ENCODE measurements at places on chromosomes 4 and X.

- no peak for DNase-seq
Measured at GRCh38 chr4:21474195-21474594, 474.4 kb downstream of the KCNIP4 start.

DNA sequence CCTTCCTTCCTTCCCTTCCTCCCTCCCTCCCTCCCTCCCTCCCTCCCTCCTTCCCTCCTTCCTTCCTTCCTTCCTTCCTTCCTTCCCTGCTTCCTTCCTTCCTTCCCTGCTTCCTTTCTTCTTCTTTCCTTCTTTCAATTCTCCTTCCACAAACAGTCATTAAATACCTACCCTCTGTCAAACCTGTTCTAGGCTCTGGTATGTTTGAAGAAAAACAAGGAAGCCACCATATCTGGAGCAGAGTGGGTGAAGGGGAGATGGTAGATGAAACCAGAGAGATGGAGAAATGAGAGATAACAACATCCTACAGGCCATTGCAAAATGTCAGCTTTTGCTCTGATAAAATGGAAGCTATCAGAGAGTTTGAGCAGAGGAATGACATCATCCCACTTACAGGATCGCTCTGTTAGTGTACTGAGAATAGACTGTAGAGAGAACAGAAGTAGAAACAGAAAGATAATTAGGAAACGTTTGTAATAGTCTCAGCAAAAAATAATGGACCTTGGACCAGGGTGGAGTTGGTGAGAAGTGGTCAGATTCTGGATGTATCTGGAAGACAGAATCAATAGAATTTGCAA is 334.0 kb downstream of the STIM2 start:
- no peak for DNase-seq

DNA sequence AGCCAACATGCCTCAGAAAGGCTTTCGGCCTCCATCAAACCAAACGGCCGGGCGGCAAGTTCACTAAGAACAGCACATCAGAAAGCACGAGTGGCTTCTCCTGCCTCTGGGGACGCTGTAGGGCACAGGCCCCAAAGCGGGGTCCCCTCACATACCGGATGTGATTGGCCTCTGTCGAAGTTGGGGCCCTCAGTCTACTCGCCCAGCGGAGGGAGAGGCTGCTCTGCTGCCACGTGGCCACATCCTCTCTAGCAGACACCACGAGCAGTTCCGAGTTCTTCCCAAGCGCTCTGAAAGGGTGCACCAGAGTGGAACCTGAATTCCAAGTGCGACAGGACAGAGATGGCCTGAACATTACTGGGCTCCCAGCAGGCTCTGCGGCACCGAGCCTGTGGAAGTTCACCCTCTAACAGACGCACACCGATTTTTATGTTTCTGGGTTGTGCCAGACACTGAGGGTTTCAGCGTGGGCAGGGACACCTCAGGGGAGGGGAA is 21.1 kb downstream of the NOP14 start:
- no peak for DNase-seq

DNA sequence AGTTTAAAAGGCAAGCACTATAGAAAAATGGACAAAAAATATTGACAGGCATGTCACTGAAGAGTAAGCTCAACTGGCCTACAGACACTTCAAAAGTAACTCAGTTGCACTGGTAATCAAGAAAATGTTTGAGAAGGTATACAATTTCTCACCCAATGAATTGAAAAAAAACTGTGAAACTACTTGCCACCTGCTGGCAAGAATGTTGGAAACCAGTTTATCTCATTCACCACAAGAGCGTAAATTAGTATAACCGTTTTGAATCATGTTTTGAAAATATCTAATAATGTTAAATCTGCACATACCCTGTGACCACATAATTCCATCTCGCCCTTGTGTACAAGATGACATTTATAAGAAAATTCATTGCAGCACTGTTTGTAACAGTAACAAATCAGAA is 31.7 kb downstream of the TXK start:
- no peak for DNase-seq

DNA sequence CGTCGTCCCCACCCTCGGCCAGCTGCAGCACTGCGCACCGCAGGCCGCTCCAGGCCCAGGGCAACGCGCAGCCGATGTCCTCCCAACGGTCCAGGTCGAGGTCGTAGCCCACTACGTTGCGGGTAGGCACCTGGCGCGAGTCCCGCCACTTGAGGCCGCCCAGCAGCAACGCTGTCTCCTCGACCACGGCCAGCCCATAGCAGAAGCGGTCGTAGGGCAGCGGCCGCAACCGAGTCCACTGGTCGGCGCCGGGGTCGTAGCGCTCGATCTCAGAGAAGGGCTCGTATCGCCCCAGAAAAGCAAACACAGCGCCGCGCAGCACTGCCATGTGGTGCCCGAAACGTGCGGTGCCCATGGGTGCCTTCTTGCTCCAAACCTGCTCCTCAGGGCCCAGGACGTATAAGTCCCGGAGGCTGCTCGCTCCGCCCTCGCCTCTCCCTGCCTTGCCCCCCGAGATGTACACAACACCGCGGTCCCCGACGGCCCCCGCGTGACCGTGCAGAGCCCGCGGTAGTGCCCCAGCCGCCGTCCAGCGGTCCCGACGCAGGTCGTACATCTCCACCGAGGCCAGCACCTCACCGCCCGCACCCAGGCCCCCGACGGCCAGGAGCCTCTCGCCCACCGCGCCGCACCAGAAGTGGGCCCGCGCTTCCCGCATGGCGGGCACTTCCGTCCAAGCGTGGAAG is 2.1 kb downstream of the KLHL34 start:
- peak; percentile 8 for DNase-seq

DNA sequence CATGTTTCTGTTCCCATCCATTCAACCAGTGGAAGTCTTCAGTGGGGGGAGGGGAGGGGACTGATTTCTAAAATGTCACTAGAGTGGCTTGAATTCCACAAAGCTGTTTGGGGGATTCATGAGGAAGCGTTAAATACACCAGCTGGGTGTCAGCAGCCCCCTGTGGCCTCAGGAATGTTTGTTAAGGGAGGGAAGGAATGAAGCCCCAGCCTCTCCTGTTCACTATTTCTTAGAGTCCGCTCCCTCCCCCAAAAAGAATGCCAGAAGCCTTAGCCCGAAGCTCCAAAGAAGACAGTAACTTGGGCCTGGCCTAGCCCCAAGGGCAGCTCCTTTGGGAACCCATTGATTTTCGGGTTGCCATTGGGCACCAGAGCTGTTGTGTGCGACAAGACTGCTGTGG is 3.3 kb downstream of the SHROOM2 start:
- no peak for DNase-seq

DNA sequence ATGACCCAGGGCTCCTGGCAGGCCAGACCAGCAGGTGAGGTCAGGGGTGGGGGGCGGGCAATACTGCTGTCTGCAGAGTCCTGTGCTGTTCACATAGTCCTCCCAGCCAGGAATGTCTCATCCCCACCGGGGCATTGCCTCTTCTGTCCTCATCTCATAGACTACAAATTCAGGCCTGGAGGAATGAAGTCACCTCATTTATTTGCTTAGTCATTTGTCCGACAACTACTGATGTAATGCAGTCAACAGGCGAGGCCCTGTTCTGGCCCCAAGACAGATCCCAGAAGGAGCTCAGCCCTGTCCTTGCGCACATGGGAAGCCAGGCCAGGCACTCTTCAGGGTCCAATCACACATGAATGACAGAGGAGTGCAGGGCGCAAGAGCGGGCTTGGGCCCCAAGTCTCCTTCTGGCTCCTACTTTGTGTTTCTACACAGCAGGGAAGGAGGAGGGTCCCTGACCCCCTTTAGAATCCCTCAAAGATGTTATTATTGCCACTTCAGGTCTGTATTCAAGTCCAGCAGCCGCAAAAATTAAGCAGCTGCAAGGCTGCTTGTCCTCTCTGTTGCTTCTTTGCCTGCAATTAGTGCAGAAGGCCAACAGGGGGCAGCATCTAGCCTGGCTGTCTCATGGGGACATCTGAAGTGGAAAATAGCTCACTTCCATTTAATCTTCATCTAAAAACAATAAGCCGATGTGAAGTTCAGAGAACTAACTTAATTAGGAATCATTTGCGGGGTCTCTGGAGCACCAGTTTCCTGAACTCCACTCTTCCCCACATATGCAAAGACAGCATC is 15.2 kb upstream of the HMX1 start:
- no peak for DNase-seq

DNA sequence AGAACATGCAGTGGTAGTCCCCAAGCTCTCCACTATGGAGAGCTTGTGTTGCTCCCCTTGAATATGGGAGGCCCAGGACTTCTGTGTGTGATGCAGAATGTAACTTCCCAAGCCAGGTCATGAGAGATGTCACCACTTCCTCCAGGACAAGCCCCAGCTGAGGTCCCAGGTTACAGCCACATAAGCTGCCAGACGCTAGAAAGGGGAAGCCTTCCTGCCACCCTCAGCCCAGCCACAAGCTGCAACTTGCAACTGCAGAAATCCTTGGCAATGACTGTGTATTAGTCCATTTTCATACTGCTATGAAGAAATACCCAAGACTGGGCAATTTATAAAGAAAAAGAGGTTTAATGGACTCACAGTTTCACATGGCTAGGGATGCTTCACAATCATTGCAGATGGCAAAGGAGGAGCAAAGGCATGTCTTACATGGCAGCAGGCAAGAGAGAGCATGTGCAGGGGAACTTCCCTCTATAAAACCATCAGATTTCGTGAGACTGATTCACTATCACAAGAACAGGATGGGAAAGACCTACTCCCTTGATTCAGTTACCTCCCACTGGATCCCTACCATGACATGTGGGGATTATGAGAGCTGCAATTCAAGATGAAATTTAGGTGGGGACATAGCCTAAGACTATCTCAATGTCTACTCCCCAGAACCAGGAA is 91.5 kb upstream of the DHX15 start:
- DNase-seq, result no peak

GRCh38 chr4:94462572-94462971 is 10.8 kb downstream of the PDLIM5 start:
- DNase-seq, result no peak

GRCh38 chrX:84717343-84717742 is 215.1 kb upstream of the HDX start:
- no peak for DNase-seq

GRCh38 chr4:147823130-147823529 is 91.2 kb downstream of the ARHGAP10 start:
- no peak for DNase-seq

- DNase-seq, result no peak
Measured at GRCh38 chrX:73577361-73577760, 14.4 kb downstream of the CHIC1 start.

- DNase-seq, result no peak
Measured at GRCh38 chrX:40015693-40016092, 82.1 kb downstream of the BCOR start.

DNA sequence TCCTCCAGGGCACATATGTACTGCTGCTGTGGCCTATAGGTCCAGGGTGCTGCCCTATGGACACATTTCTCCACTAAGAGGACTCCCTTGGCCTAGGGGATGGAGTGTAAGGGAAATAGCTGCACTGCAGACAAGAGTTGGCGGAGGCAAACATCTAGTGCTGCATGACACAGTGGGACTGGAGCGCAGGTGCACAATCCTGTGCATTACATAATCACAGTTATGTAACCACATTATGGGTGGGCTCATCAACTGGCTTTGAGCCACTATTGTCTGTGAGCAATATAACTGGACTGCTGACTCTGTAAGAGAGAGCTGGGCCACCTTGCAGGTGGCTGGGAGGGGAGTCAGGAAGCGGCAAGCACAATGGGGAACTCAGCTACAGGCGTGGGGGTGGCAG is 3.2 kb upstream of the TIGD2 start:
- no peak for DNase-seq

DNA sequence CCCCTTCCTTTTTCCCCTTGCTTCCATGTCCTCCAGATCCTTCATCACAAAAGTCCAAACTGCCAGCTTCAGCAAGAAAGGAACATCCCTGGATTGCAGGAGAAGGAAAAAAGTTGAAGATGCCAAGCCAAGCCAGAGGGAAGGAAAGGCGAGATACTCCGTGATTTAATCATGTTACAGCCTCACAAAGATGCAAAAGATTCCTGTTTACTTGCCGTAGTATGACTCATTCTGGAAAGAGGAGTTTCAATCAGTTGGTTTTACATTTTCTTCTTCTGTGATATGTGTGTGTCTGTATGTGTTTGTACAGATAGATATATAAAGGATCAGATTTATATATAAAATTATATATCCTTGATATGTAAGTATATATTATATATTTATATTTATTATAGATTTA is 69.3 kb downstream of the BTC start:
- no peak for DNase-seq

- DNase-seq, result no peak
Measured at GRCh38 chr4:48914311-48914710, 7.7 kb upstream of the OCIAD2 start.

- no peak for DNase-seq
Measured at GRCh38 chr4:139721789-139722188, 56.2 kb downstream of the MGST2 start.

- DNase-seq, result no peak
Measured at GRCh38 chr4:78770091-78770642, 6.0 kb upstream of the BMP2K start.

- peak; percentile 25 for DNase-seq
Measured at GRCh38 chr4:153156263-153156662, 48.0 kb upstream of the TRIM2 start.

- no peak for DNase-seq
Measured at GRCh38 chr4:133596459-133596858, 447.4 kb downstream of the PCDH10 start.

DNA sequence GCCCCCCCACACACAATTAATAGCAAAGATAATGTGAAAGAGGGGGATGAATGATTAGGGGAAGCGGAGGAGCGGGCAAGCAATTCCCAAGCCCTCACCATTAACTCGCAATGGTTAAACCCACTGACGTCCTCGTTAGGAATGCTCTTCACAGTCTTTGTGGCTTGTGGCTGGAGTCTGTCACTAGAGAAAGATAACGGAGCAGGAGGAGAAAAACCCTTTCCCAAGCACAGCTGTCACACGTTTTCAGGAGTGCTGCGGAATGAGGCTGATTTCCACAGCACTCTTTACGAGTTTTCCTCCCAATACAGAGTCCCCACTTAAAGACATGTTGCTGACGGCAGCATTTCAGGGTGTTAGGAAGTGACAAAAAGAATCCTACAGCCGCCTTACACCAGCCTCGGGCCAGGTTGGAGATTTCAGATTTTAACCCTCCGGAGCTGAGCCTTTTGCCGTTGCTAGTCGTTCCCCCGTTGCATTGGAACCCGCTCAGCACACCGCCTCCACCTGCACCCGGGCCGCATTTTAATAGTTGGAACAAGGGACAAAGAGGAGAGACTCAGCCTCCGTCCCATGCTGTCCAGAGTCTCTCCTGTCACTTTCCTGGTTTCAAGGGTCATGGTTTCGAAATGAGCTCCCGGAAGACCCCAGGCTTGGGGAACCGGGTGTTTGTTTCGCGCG is 92.2 kb downstream of the GEMIN8 start:
- no peak for DNase-seq

DNA sequence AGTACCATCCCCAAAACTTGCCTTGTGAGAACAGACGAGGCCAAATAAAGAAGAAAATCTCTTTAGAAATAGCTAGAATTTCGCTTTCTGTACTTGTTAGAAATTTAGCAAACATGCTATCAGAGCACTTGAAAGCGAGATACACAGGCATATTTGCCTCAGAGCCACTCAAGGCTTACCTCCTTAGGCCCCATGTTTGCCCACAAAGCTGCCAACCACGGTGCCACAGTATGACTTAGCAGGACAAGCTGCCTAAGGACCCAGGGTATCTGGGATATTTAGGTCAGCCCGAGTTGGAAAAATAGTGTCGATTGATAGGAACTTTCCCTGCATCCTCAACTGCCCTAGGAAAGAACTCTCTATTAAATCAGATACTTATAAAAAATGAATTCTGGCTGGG is 24.2 kb downstream of the NDNF start:
- no peak for DNase-seq
